ENCODE measurements at places on chromosomes 1 and 21.
A peak's percentile ranks its signal among the peaks of the same experiment; 100 is the strongest.

DNA sequence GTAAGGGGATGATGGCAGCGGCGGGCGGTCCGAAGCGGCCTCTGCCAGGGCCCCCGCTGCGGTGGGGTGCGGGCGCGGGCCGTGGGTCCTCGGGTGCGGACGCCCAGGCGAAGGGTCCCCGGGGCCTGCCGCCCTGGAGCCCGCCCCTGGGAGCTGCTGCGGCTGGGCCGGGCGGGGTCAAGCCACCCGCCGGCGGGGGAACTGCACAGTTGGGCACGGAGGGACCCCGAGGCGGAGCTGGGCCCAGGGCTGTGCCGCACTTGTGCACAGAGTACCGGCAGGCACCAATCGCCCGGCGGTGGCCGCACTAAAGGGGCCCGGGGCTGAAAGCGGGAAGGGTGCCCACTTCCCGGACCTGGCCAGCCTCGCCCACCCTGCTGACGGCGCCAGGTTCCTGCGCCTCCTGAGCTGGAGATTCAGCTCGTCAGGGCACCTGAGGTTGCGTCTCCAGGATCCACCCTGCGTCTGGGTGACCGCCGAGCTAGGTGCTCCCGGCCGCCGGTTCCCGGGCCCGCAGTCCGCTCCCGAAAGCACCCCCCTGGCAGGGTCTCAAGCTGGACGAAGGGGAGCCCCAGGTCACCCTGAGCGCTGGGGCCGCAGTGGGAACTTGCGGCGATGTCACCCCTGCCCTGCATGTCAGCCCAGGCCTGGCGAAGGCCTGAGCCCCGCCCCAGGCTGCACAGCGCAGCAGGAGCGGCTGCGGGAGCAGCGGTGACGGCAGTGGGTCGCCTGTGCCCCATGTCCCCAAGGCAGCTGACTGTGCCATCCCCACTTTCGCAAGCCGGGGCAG, 56.7 kb upstream of the ETV3 start:
- no peak for DNase-seq

- no peak for DNase-seq
Measured at GRCh38 chr1:159940006-159940620, 5.3 kb downstream of the IGSF9 start.

- DNase-seq: no peak
Measured at GRCh38 chr1:203534526-203534925, 40.6 kb downstream of the OPTC start.

GRCh38 chr1:21873174-21873573, 61.1 kb downstream of the LDLRAD2 start:
- no peak for DNase-seq

- DNase-seq: no peak
Measured at GRCh38 chr1:21550097-21550496, 40.9 kb downstream of the ALPL start.

- DNase-seq: no peak
Measured at GRCh38 chr1:2494323-2494693, 18.2 kb downstream of the PLCH2 start.

GRCh38 chr1:30808067-30808662, 50.6 kb upstream of the LAPTM5 start:
- no peak for DNase-seq

DNA sequence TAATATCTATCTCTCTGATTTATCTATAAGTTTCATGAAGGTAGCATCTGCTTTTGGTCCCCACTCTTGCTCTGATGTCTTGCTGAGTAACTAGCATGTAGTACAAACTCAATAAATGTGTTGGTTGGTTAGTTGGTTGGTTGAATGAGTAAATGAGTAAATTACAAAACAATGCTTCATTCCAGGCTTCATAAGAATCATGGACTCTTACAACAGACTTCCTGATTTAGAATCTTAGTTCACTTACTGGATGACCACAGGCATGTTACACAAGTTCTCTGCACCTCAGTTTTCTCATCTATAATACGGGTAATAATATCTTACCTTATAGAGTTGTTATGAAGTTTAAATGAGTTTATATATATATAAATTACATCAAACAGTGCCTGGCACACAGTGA, 98.6 kb downstream of the ZNF281 start:
- no peak for DNase-seq

DNA sequence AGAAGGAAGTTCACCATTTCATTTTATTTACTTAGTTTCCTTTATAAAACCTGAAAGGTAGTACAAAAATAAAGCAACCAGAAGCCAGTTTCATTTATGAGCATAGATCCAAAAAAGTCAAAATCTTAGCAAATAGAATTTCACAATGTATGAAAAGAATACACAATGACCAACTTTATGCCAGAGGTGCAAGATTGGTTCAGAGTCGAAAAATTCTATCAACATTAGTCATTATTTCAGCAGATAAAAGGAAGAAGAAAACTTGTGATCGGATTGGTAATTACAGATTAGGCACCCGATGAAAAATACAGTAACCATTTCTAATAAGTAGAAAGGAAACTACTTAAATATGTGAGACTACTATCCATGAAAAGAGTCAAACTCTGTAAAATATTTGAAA, 89.1 kb downstream of the ITSN1 start:
- no peak for DNase-seq

DNA sequence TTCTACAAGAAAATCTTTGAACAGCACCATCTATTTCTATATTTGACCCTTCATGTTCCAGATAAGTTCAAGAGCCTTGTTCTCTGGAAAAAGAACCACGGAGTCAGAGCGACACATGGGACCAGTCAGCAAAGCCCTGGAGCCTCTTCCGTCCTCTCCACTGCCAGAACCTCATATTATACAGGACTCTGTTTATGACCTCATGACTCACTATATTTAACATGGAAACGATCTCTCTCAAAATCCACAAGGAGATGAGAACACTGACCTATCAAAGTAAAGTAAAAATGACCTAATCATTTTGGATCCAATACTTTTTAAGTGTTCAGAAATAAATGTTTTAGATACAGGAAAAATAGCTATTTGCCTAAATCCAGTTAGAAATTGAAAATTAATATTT, 124.6 kb upstream of the KRTAP19-8 start:
- no peak for DNase-seq

DNA sequence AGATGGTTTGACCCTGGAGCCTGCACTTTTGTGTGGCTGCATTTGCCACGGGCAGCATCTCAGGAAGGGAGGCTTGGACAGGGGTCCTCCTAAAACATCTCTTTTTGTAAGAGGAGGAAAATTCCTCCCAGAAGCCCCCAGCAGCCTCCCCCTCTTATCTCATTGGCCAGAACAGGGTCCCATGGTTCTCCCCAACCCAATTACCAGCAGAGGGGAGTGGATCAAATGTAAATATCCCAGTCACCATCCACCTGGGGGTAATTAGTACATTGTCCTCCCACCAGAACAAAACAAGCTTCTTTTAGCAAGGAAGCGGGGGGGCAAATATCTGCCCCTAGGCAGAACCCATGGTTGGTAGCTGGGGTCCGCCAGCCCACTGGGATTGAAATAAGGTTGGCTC, 44.7 kb upstream of the TENT5B start:
- DNase-seq: no peak

DNA sequence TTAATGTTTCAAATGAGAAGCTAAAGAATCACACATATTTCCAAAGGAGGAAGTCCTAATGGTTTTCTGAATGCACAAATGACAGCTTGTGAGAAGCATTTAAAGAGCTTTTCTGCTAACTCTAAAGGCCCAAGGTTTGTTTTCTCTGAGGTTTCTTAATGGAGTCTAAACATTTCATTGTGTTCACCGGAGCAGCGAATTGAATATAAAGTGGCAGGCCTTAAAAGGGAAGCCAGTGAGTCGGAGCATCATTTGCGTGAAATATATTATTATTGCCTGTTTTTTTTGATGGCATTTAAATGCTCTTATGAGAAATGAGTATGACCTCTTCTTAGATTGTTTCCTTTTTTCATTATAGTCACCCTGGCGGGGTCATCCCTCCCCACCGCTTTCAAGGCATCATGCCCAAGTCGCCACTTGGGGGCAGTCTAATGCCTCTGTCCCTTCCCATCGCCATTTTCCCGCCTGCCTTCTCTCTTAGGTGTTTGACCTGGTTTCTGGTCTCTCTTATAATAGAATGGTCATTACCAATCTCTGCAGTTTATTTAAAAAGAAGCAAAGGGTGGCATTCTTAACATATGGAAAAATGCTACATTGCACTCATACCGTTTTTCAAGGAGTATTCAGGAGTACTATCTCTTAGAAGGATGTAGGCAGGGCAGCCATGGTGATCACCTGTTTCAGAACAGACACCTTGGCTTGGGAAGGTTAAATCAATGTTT, 25.3 kb upstream of the OVAAL start:
- peak; percentile 68 for DNase-seq

DNA sequence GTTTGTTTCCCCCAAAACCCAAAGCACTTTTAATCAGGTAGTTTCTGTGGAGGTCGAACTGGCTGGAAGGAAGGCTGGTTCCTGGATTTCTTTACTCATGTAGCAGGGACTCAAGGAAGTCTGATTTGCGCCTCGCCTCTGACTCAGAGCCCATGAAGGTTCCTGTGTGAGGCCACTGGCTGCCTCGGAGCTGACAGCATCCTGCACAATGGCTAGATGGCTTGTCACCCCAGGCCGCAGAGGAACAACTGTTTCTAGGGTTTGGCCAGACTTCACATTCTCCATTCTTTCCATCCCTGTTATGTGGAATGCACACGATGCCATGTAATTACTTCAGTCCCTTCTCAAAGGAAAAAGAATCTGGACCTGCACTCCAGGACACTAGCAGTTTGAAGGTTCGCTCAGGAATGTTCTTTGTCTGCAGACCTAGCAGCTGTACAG, 39.1 kb upstream of the PRSS38 start:
- DNase-seq: no peak
